Esophagus mucosa (tissue), 1 donor: ENCODE measurements at places on chromosomes 2 and 18.

DNA sequence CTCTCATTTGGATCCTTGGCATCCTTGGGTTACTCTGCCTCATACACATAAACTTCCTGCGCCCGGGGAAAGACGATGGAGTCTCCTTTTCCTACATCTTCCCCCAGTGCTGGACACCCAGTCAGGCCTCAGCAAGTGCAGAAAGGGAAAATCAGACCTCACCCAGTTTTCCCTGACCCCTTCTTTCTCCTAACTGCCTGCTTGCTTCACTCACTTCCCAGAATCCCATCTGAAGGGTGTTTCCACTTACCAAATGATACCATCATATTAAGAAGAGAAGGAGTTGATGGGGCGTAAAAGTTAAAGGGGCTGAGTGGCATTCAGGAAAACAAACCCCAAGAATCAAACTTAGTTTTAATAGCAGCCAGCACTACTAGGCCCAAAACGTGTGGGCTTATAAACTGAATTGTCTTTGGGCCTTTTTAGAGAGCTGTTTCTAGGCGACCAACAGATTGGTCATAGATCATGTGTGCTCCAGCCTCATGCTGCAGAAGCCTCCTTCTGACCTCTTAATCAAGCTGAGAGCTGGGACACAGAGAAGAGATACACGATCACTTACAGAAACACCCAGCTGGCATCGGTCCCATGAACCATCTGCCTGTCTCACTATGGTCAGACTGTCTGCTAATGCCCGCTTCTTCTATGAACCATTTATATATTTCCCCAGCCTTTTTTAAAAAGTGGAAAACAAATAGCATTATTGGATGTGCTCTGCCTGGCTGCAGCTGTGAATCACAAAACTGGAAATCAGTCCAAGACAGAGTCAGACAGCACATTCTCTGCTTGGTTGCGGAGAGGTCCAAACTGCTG, 165.7 kb upstream of the SLC14A2 start:
- ATAC-seq, result no peak

DNA sequence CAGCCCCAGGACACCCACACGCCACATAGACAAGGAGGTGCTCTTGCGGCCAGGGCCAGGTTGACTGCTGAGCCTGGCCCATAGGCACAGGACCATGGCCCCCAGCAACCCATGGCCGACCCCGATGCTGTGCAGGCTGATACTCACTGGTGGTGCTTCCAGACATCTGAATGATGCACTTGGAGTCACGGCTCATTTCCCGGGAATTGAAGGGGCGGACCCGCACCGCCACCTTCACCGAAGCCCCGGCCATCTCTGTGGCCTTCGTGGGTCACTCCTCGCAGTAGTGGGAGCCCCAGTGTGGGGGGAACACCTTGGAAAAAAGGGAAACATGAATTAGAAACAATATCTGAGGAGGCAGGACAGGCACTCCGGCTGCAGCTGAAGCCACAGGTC, 22.5 kb downstream of the KIF1A start:
- no peak for ATAC-seq

- ATAC-seq, result no peak
Measured at GRCh38 chr2:220451438-220451837, 824.0 kb downstream of the SLC4A3 start.

DNA sequence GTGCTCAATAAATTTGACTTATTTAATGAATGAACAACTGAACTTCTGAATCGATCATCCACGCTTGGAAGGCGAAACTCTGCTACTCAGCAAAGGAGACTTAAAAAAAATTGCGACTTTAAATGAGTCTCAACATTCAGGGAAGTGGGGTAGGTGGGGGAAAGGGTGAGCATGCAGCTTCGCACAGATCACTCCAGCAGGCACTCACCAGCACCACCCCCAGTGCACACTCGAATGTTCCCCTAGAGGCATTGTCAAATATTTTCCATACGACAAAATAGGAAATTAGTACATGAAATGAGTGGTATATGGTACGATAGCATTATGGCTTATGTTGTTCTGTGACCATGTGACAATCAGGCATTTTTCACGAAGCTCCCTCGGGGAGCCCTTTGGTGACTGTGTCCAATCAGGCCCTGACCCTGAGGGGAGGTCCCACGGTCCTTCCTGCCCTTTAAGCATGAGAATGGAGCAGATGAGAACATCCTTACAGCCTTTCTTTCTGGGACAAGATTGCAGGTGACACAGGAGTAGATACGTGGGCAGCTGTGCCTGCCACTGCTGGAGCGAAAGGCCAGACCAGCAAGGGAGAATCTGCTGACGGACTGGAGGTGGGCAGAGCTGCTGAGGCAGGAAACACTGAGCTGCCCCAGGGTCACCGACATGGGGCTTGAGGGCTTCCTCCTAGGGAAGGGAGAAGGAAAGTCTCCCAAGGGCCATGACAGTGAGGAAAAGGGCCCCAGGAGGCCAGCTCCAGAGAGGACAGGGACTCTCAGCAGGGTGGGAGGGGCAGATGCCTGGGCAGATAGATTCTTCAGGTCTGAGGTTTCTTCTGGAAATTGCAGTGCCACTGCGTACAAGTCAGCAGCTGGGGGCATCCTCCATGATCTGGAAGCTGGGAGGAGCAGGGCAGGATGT, 101.3 kb upstream of the ID2 start:
- ATAC-seq, result no peak

DNA sequence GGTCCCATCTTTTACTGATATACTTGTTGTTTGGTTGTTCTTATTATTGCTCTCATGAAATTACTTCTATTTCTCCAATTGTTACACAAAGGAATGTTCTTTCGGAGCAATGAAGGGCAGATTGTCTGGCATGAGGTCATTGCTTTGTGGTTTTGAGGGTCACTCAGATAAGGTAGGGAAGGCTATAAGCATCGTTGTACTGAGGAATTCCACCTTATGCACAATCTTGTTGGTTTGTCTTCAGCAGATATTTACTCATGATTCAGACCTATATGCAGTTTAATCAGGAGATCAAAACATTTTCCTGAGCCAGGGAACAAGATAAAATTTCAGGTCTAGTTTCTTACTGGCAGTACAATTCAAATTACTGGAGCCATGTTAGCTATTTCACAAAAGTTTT, 163.0 kb upstream of the SPHKAP start:
- no peak for ATAC-seq

DNA sequence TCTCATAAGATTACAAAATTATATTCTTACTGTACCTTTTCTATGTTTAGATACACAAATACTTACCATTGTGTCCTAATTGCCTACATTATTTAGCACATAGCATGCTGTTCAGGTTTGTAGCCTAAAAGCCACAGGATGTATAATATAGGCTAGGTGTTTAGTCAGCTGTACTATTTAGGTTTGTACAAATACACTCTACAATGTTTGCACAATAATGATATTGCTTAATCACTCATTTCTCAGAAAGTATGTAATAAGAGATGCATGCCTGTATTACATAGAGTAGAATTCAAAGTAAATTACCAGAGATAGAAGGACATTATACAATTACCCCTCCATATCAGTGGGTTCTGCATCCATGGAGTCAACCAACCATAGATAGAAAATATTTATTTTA, 201.1 kb upstream of the COL3A1 start:
- ATAC-seq, result peak; percentile 59

GRCh38 chr18:9189491-9189890, 52.9 kb downstream of the ANKRD12 start:
- no peak for ATAC-seq

DNA sequence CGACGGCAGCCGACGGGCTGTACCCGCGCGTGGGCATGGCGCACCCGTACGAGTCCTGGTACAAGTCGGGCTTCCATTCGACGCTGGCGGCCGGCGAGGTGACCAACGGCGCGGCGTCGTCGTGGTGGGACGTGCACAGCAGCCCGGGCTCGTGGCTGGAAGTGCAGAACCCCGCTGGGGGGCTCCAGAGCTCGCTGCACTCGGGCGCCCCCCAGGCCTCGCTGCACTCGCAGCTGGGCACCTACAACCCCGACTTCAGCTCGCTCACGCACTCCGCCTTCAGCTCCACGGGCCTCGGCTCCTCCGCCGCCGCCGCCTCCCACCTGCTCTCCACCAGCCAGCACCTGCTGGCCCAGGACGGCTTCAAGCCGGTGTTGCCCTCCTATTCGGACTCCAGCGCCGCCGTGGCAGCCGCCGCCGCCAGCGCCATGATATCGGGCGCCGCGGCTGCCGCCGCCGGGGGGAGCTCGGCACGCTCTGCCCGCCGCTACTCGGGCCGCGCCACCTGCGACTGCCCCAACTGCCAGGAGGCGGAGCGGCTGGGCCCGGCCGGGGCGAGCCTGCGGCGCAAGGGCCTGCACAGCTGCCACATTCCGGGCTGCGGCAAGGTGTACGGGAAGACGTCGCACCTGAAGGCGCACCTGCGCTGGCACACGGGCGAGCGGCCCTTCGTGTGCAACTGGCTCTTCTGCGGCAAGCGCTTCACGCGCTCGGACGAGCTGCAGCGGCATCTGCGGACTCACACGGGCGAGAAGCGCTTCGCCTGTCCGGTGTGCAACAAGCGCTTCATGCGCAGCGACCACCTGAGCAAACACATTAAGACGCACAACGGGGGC, 2.0 kb downstream of the SP9 start:
- ATAC-seq, result peak; percentile 67

- no peak for ATAC-seq
Measured at GRCh38 chr2:27093430-27094352, 7.1 kb downstream of the KHK start.

GRCh38 chr2:160328811-160329527, 128.9 kb upstream of the ITGB6 start:
- no peak for ATAC-seq

- ATAC-seq, result peak; percentile 96
Measured at GRCh38 chr2:191846515-191847476, at the start of gene CAVIN2. Gene CAVIN2 (minus strand): TSS chr2:191847088. CDS start chr2:191846925, 163 bp downstream.

DNA sequence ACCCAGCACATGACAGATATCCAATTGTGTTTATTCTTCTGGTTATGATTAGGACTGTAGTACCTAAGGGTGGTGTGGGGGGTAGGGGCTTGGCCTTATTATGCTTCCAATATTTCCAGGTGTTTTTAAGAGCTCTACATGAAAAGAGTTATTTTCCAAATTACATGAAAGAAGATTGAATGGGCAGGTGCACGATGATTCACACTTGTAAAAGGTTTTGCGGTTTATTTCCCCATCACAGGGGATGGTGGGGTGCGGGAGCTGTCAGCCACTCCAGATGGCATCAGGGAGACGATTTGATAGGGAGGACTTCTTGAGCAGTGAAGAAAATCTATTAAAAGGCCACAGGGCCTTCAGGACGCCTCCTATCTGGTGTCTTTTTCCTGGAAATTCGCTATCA, 15.1 kb upstream of the CCBE1 start:
- ATAC-seq, result no peak

GRCh38 chr18:21313576-21313975, 71.5 kb downstream of the GREB1L start:
- no peak for ATAC-seq

DNA sequence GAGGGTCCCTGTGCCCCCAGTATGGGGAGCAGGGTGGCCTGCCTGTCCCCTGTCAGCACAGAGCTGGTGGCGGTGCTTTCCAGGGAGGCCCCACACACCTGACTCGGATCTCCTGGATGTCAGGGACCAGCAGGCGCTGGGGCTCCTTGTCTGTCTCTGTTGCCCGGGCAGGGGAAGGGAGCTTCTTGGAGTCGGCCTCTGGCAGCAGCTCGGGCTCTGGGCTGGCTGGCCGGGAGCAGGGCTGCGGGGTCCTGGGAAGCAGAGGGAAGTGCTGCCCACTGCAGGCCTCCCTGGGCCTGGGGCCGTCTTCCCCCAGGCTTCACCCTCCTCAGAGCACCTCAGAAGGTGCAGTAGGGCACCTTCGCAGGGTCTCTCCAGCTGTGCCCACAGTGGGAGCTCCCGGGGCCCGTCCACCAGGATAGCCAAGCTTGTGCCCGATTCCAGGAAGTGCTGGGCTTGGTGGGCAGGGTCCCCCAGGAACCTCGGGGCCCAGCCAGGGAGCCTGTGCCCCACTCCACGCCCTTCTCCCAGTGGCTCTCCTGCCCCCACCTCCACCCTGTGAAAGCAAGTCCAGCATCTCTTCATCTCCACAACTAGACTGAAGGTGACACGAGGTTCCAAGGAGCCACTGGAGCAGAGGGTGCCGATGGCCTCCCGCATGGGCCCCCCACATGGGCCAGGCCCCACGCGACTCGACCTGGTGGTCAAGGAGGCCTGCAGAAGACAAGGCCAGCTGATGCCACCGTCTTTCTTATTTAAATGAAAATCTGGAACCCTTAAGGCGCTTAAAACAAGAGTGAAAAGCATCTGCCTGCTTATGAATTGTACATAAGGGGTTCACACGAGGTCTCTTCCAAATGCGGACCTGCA, 28.2 kb downstream of the AQP12A start:
- no peak for ATAC-seq

- ATAC-seq, result no peak
Measured at GRCh38 chr18:78814766-78815165, 164.9 kb upstream of the SALL3 start.

DNA sequence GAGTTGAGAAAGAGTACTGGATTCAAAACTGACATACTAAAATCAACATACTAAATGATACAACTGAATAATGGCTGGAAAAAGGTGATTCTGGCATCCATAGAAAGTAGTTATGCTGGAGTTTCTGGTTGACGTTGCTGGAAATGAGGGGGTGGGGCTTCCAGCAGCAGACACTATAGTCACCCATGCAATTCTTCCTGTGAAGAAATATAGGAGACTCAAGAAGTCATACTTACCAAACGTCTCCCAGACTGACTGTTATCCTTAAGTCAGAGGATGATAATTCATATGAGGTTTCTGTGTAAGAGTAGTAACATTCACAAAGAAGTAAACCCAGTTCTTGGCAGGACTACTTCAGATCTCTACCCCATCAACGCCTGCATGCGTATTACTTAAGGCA, 23.6 kb downstream of the DTNB start:
- peak; percentile 54 for ATAC-seq

- ATAC-seq, result no peak
Measured at GRCh38 chr2:142189501-142189900, 58.7 kb upstream of the LRP1B start.

DNA sequence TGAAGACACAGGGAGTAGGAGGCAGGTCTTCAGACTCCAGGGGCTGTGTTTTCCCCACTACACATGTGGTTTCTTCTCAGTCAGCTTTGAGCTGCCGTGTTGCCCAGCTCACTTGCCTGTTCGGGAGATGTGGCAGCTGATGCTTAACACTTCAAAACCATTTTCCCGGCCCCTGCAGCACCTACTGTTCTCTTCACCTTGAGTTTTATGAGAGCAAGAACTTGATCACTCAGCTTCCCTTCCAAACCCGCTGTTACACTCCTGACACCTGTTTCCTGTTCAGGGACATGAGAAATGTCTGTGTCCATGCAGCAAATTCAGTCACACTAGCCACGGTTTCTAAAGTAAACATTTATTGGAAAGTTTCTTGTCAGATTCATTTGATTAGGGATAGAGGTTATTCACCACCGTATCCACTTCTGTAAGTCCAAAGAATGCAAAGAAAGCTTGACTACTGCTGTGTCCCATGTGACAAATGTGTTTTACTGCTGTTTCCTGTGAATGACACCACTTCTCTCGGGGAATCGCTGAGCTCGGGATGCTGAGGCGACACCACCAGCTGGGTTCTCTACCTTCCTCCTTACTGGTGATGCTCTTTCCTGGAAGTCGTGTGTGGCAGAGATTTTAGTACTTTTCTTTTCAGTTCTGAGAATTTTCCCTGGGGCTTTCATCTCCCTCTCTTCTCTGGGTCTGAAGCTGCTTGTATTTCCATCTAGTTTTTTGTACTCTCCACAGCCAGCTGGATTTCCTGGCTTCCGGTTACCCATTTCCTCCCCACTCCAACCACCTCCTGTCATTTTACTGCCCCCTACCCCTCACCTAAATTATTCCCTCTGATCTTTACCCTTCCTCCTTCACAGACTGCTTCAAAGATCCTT, 91.7 kb downstream of the KLF7 start:
- no peak for ATAC-seq
